ENCODE measurements at places on chromosomes 7 and 10.
A peak's percentile ranks its signal among the peaks of the same experiment; 100 is the strongest.

DNA sequence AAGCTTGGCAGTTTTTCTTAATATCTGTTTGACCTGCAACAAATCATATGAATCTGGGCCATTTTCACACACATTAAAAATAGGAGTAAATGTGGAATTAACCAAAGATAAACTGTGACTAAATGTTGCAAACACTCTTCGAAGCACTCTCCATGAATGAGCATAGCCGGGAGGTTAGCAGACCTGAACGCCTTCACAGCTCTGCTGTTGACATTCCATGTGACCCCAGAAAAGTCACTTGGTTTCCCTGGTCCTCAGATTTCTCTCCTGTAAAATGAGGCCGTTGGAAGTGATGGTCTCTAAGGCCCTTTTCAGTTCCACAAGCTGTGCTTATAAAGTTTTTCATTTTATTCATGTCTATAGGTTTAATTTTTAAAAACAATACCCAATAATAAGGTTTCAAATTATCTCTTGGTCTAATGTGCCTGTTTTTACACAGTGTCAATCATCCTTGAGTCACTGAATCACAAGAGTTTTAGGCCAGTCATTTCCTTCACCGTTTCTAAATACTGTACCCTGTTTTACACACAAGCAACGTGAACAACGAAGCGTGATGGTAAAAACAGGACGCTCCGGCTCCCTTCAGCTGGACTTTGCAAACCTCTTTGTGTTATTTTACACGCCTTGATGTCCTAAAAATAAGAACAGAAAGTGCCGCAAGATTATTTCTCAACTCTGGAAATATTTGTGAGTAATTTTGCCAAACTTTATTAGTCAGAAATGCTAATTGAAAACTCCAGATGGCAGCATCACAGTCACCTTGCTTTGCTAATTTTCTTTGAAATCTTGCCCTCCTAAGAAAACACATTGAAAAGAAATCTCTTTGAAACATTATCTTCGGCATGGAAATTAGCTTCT, 38.6 kb upstream of the MET start:
- DNase-seq: no peak

- DNase-seq: no peak
Observed at GRCh38 chr10:50582766-50583762, 40.7 kb downstream of the SGMS1 start.

DNA sequence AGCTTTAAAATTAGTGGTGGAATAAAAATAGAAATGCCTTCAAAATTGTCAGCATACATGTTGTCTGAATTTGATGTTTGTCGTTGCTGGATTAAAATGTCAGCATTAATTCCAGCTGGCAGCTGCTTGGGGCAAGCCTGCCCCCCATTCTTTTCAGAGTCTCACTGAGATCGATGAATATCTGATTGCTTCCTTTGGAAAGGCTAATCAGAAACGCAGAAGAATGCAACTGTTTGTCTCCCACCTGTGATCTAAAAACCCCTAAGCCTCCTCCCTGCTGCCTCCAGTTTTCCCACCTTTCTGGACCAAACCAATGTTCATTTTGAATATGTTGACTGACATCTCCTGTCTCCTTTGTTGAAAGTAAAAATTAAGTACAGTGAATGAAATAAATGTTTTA, 27.9 kb upstream of the BNIP3 start:
- DNase-seq: no peak

GRCh38 chr10:11581213-11581612, 30.2 kb downstream of the USP6NL start:
- DNase-seq: no peak

GRCh38 chr7:34596887-34597286, 61.1 kb upstream of the NPSR1 start:
- DNase-seq: no peak

GRCh38 chr7:114959931-114960330, 38.0 kb downstream of the MDFIC start:
- no peak for DNase-seq

DNA sequence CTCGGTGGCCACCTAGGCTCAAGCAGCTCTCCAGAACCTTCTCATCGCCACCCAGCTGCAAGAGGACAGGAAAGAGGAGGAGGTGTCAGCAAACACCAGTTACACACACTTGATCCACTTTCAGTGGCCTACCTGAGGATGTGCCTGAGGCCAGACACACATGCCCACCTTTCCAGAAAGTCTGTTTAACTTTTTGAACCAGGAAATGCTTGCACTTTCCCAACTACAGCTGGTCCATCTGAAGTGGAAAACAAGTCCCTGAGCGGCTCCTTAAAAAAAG, 15.7 kb upstream of the CYREN start:
- DNase-seq: no peak

- DNase-seq: no peak
Observed at GRCh38 chr10:79490400-79491142, 21.8 kb upstream of the EIF5AL1 start.

DNA sequence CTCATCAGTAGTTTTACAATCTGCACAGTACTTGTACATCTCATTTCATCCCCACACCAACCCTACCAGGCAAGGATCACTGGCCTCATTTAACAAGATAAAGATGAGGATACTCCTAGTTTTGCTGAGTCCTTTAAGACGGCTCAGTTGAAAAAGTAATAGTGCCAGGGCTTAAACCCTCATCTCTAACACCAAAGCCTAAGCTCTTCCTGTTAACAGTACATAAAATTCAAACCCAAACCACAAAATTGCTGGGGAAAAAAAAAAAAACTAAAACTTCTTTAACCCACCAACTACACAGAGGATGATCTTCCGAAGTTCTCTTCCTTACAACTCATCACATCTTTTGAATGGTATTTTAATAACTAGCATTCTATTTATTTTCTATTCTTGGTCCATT, 1.3 kb downstream of the SAR1A start:
- DNase-seq: no peak

GRCh38 chr7:2663121-2663886, 24.7 kb upstream of the AMZ1 start:
- peak; percentile 37 for DNase-seq

- DNase-seq: no peak
Observed at GRCh38 chr7:70035955-70036354, 437.7 kb downstream of the AUTS2 start.

DNA sequence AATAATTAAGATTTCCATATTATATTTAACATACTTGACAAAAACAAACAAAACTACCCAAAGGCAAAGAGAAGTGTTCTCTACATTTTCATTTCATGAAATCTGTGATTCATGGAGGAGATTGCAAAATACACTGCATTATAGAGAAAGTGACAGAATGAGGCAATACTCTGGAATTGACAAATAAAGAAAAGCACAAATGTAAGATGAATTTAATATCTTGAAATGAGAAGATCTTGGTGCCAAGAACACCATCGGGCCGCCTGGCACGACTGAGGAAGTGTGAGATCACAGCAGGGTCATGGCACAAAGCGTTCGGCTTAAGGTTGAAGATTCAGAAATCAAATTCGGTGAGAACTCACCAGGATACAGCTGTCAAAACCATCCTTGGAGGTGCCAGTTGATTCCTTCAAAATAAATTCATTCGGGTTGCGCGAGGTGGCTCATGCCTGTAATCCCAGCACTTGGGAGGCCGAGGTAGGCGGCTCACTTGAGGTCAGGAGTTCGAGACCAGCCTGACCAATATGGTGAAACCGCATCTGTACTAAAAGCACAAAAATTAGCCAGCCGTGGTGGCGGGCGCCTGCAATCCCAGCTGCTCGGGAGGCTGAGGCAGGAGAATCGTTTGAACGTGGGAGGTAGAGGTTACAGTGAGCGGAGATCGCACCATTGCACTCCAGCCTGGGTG, 174.0 kb upstream of the PFKP start:
- no peak for DNase-seq

DNA sequence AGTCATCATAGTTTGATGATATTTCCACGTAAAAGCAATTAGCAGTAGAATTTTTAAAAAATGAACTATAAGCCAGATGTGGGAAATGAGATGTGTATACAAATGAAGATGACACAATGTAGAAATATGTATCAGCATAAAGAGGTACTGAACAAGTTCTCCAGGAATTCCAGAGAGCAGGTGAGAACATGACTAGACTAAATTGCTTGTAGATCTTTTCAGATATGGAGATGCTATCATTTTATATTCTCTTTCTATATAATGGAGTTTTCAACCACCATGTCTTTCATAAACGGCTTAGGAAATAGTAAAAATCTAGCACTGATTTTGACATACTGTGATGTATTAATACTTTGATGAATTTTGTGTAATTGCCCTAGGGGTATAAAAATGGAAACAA, 130.9 kb downstream of the SEMA3D start:
- DNase-seq: no peak

DNA sequence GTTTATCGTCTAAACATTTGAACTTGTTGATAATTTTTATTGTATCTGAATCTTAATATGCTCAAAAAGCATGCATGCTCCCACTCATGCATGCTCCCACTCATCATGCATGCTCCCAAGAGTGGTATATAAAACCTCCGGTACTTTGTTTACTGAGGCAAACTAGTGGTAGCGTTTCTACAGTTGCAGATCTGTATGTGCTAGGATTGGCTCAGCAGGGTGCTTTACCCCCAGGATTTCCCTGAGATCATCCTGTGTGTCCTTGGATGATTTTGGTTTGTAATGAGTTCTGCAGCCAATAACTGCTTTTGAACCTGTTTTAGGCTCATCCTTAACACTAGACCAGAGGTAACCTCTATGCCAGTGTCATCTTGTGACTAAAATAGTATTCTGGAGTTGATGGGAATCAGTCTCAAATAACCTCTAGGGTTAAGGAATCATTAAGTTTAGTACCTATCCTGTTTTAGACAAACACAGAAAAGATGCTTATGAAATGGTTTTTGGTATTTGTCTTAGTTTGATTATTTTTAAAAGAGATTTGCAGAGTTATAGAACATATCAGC, 40.4 kb downstream of the PHTF2 start:
- DNase-seq: no peak

GRCh38 chr7:114930829-114931655, 9.1 kb downstream of the MDFIC start:
- DNase-seq: no peak

DNA sequence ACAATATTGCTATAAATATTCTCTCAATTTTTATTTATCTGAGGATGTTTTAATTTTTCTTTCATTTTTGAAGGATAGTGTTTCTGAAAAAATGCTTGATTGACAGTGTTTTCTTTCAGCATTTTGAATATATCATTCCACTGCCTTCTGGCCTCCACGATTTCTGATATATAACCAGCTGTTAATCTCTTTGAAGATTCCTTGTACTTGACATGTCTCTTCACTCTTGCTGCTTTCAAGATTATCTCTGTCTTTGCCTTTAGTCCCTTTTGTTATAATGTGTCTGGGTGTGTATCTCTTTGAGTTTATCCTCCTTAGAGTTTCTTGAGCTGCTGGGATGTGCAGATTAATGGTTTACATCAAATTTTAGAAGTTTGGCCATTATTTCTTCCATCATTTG, 22.8 kb upstream of the DNAJC1 start:
- no peak for DNase-seq

GRCh38 chr7:51459809-51460208, 143.2 kb upstream of the COBL start:
- DNase-seq: no peak

- no peak for DNase-seq
Observed at GRCh38 chr7:56019501-56019900, 31.7 kb downstream of the PSPH start.

DNA sequence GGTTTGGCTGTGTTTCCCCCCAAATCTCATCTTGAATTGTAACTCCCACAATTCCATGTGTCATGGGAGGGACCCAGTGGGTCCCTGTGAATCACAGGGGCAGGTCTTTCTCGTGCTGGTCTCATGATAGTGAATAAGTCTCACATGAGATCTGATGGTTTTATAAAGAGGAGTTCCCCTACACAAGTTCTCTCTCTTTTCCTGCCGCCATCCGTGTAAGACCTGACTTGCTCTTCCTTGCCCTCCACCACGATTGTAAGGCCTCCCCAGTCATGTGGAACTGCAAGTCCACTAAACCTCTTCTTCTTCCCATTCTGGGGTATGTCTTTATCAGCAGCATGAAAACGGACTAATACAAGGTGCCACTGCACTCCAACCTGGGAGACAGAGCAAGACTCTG, 329.2 kb downstream of the TNS3 start:
- DNase-seq: no peak

DNA sequence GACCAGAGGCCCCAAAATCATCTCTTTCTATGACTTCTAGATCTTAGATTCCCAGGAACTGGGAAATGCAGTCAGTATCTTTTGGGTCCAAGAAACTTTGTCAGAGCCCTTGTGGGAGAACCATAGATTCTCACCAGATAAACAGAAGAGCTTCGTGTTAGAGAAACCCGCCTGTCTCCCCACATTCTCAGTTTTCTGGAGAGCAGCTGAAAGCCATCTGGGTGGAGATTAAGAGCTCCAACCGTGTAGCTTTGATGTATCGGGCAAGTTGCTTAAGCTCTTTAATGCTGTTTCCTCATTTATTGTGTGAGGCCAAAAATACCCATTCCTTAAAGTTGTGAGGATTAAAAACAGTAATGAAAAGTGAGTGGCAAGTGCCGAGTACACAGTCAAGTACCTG, 107.6 kb downstream of the WDR37 start:
- DNase-seq: no peak

- DNase-seq: no peak
Observed at GRCh38 chr10:19891429-19891828, 75.2 kb downstream of the PLXDC2 start.

DNA sequence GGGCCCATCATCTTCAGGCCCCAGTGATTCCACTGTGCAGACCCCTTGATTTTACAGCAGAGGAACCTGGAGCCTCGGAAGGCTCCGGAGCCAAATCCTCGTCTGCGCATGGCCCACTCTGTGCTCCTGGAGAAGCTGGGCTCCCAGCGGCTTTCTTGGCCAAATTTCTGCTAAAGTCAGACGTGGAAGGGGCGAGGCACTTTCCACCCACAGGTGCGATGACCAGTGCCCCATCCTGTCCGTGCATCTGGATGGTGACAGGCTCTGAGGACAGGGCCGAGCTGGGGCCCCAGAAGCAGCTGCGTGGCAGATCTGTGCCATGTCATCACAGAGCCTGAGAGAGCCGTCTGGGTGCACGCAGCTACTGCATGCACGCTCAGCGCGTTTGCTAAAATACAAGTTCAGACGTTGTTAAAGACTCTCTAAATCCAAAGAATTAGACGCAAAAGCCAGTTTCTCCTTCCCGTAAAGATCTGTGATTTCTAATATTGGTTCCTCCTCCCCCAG, 57.2 kb downstream of the JAKMIP3 start:
- DNase-seq: no peak

- DNase-seq: no peak
Observed at GRCh38 chr7:34136698-34137097, 231.4 kb downstream of the BMPER start.

DNA sequence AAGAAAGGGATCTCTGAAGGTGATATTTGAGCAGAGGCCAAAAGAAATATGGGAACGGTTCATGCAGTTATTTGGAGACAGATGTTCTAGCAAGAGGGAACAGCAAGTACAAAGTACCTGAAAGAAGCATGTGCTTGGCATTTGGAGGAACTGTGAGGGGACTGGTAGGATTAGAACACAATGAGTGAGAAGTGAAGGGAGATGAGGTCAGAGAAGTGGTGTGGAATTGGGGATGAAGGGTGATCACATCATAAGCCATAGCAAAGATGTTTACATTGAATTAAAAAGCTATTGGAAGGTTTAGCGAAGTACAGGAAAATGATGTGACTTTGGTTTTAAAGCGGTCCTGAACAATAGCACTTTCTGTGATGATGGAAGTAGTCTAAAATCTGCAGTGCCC, 402.4 kb upstream of the LRGUK start:
- no peak for DNase-seq

- no peak for DNase-seq
Observed at GRCh38 chr7:6234384-6234783, 38.0 kb downstream of the CYTH3 start.

Measured in midbrain (tissue), 1 donor.